ENCODE measurements at places on chromosomes 2 and 18.

- DNase-seq = no peak
These were observed 41.9 kb upstream of the SCN9A start for GRCh38 chr2:166417669-166418068.

DNA sequence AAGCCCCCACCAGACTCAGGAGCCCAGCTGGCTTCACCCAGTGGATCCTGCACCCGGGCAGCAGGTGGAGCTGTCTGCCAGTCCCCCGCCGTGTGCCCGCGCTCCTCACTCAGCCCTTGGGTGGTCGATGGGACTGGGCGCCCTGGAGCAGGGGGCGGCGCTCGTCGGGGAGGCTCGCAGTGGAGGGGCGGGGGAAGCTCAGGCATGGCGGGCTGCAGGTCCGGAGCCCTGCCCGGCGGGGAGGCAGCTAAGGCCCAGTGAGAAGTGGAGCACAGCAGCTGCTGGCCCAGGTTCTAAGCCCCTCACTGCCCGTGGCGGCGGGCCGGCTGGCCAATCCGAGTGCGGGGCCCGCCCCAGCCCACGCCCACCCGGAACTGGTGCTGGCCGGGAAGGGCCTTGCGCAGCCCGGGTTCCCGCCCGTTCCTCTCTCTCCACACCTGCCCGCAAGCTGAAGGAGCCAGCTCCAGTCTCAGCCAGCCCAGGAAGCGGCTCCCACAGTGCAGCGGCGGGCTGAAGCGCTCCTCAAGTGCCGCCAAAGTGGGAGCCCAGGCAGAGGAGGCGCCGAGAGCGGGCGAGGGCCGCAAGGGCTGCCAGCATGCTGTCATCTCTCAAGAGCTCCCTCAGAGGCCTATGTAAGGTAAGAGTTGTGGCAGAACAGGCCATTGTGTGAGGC is 1307.8 kb upstream of the TMEFF2 start:
- DNase-seq = no peak

GRCh38 chr2:28695245-28695647 is 56.4 kb upstream of the PPP1CB start:
- no peak for DNase-seq

DNA sequence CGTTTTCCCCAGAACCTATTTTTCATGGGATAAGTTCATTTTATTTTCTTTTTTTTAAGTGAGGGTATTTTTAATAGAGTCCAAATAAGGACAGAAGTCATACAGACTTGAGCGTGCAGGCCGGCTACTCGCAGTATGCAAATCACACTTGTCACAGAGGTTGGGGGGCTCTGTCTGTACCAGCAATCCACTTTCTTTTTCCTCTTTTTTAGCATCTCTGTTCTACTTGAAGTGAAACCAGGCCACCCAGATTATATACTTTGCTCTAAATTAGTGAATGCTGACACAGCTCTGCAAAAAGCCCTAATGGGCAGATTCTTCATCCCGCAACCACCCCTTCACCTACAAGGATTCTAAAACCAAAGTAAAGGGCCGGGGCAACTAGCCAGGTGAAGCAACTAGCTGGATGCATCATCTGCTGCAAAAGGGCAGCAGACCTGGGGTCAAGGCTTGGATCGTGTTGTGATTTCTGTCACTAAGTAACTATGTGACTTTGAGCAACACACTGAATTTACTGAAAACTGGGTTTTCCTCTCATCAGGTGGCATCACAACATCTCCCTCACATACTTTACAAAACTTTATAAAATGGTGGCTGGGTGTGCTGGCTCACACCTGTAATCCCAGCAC is 18.4 kb downstream of the KDSR start:
- no peak for DNase-seq

DNA sequence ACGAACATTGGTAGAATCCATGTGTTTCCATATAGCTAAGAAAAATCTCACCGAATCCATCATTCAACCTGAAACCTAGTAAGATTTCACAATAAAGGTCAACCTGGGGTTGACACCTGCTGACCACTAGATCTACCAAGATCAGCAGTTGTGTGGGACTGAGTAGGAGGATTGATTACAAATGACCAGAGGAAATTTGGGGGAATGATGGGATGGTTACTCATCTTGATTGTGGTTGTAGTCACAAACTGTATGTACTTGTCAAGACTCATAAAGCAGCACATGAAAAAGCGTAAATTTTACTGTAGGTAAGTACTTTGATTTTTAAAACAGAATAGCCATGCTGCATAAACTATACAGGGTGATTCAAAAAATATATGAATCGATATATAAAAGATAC is 14.7 kb downstream of the DAPL1 start:
- DNase-seq = no peak

DNA sequence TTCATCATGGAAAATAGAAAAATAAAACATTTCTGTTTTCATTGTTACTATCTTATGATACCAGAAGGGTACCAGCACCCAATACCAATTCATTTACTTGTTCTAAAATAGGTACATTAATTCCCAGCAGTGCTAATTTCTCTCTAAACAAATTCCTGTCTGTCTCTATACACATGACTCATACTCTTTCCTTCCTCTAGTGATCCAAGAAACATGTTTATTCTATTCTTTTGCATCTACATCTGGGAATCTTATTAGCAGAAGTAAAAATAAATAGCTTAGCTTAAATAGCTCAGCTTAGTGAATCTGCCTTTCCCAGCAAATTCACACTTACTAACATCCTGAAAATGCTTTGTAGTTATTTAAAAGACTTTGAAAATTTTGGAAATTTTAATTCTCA is 84.5 kb upstream of the MAPRE2 start:
- DNase-seq = no peak

Data from stimulated activated CD4-positive, alpha-beta T cell treated with anti-CD3 and anti-CD28 coated beads, Interleukin-15, amount 100 ng/mL, for 48 hours (primary cell).